ENCODE measurements at places on chromosomes 2 and 18. TPM values are rescaled to one million over a fixed set of nuclear protein-coding genes. Genes with fewer than 3 reads are reported as not detected.

AQP12A gene
- total RNA-seq: 130 TPM

ALLC gene
- not detected for total RNA-seq

SOWAHC gene
- 11.2 TPM for total RNA-seq

PRSS56 gene
- total RNA-seq: not detected

GCKR gene
- 1.6 TPM for total RNA-seq

BCL11A gene
- total RNA-seq: 16.2 TPM

CIB4 gene
- total RNA-seq: not detected

RTP5 gene
- total RNA-seq: not detected

DNA sequence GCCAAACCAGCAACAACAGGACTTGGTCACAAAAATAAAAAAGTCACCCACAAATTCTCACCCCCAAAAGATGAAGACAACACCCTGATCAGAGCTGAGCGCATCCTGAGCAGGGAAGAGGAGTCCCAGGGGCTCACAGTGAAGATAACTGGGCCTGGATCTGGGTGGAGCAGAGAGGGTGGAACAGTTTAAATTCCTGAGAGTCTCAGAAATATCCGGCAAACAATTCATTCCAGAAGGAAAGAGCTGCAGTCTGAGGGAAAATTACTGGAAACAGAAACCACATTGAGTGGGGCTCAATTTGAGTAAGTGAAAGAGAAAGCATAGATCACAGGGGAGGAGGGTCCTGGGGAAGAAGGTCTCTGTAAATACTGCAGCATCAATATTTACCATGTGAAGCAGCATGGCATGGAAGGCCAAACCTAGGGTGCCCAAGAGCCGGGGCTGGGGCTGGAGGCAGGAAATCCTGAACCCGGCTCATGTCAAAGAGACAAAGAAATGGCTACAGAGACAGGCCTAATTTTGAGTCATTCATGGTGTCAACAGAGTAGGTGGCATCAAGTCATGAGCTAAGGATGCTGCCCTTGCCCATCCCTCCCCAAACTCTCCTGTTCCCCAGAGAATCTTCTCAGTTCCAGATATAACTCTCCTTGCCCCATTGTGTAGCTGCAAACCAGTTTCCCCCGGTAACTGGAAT lies 61.4 kb upstream of the ZBTB7C start:
- no peak for DNase-seq

DNA sequence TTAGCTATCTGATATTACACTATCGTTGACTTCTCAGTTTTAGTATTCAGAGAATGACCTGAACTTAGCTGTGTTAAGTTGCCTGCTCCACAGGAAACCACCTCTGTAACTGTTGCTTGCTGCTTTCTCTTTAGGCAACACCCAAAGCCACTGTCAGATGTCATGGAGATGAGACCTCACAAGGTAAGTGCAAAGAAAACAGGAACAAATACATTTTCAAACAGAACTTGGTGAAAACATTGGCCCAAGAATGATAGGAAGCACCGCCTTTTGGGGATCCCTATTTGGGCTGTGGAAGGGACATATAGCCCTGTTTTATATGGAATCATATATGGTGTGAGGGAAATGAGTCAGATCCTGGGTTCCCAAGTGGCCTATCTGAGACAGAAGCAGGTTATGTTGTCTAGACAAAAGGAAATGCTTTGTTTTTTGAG lies 143.4 kb downstream of the UBE2E3 start:
- no peak for DNase-seq

GRCh38 chr2:222930862-222931261 lies 70.0 kb downstream of the ACSL3 start:
- no peak for DNase-seq

DNA sequence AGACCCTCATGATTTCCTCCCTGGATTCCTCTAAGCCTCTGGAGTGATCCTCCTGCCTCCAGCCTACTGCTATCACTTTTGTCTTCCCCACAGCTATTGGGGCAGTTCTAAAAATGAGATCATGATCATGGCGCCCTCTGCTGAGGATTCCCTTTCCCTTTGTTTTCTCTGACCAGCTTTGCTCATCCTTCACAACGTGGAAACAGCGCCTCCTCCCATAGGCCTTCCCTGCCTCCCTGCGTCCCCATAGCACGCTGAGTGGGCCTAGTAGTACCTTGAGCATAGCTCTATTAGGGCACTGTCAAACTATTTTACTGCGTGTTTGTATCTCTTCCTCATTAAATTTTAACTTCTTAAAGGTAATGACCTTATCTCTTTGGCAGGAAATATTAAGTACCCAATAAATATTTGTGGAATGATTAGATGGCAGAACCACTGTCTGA lies 207.0 kb upstream of the FANCL start:
- peak; percentile 38 for DNase-seq

DNA sequence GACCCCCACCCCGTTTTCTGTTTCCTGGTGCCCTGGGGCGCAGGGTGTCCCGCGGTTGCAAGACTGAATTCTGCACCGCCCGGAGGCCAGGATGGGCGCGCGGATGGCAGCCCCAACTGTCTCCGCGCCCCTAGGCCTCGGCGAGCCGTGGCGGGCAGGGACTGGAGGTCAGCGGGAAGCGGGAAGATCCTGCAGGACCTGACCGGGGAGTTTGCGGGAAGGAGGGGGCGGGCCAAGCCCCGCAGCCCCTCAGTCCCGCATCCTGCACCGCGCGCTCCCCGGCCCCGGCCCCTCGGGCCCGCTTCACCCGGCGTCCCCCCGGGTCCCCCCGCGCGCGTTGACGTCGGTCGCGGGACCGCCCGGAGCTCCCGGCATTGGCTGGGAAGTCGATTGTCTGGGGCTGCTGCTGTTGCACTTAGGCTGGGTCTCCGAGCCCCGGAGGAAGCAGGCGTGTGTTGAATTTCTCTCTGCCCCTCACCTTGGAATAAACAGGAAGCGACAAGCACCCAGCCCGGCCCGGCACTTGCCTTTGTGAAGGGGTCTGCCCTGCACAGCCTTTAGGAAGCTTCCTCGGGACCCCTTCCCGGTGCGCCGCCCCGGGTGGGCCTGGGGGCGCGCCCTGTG lies at the start of gene LDLRAD4:
TSS of gene LDLRAD4 (plus strand) at position 393 of the 624 bp plus-strand sequence.
- peak; percentile 48 for DNase-seq

- DNase-seq: no peak
Measured at GRCh38 chr2:108907822-108908712, 81.0 kb downstream of the EDAR start.

DNA sequence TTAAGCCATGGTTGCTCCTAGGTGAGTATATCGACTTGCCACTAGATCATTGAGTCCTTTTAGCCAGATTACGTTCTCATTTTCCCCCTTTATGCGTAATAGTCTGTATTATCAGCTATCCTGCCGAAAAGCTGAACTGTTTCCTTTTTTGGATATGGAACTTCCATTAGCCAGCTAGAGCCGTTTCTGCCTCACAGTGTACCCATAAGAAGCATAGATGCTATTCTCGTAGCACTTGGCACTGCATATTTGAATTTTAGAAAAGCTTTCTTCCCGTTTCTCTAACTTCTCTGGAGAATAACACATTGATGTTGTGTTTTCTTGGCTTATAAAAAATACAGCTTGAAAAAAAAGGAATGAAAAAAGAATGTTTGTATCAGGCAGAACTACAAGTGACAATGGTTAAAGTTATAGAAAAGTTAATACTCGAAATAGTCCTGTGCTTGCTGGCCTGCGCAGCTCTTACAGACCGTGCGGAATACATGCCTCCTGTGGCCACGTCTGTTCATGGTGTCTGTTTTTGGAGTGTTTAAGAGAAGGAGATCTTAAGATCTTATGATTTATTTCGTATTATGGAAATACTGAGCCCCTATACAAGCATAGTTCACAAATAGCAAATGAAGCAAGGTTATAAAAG lies 710 bp downstream of the DUSP19 start:
- DNase-seq: peak; percentile 34

GRCh38 chr2:234444242-234444730 lies 52.6 kb downstream of the ARL4C start:
- DNase-seq: no peak

DNA sequence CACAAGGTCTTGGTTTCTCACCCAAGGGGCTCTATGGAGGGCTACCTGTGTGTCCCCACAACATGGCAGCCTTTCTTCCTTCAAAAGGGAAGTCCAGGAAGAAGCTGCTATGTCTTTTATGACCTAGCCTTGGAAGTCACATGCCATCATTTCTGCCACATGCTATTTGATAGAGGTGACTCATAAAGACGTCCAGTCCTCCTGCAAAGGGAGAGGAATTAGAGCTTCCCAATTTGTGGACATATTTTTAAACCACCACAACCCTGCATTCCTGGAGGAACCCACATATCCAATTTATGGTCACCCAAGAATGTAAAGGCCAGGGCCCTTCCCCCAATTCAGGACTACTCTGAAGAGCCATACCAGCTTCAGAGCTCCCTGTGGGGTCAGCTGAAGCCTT lies 246.2 kb downstream of the CYP26B1 start:
- no peak for DNase-seq

DNA sequence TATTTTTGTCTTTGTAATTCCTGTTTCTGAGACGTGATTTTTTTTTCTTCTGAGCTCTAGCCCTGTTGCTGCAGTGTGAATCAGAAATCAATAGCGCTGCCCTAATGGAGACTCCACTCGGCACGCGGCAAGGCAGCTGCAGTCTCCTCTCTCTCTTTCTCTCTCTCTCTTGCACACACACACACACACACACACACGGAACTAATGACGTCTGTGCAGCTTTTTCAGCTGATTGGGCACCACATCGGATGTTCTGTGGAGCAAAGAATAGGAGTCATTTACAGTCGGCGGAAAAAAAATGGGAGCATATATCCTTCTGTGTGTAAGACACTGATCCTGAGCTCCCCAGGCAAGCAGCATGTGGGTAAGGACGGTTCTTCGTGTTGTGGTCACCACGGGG lies 2.0 kb upstream of the MYT1L start:
- DNase-seq: peak; percentile 12

GRCh38 chr2:26100384-26100783 lies 66.5 kb downstream of the RAB10 start:
- no peak for DNase-seq

- DNase-seq: peak; percentile 20
Measured at GRCh38 chr2:151827564-151828142, 568 bp downstream of the ARL5A start.

GRCh38 chr2:40129725-40130124 lies 322.2 kb downstream of the SLC8A1 start:
- no peak for DNase-seq

DNA sequence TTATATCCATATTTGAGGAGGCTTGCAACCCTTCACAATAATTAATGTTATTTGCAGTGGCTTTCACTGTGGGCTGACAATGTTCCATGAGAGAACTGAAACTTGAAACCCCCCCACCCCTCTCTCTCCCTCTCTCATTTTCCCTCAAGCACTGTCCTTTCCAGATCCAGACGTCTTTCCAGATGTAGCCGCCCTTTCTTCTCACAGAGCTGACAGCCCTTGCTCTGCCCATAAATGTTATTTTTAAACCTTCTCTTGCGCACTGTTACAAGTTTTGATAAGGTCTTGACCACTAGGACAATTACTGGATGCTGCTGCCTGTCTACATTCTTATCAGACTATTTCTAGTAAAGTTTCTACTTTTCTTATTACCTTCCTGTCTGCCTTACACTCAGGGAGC lies 91.4 kb upstream of the LINC00305 start:
- no peak for DNase-seq

GRCh38 chr18:3603421-3604234 lies 153.7 kb downstream of the TGIF1 start:
- peak; percentile 63 for DNase-seq

- DNase-seq: no peak
Measured at GRCh38 chr2:38539086-38539485, 63.6 kb downstream of the HNRNPLL start.

GRCh38 chr2:126527836-126528490 lies 128.0 kb upstream of the GYPC start:
- peak; percentile 65 for DNase-seq

DNA sequence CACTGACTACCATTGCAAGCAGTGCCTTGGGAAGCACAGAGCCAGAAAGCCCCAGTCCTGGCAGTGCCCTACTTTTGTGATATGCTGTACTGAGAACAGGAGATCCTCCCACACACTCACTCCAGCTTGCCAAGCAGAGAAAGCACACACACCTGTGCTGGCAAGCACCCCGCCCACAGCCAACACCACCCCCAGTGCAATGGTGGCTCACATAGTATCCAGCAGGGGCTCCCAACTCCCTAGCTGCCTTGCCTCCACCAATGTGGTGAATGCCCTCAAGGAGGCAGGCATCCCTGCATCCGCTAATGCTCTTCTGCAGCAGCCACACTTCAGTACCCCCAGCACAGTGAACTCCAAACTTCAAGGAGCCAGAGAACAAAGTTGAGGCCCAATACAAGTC lies 1655.8 kb downstream of the SUCLG1 start:
- no peak for DNase-seq

DNA sequence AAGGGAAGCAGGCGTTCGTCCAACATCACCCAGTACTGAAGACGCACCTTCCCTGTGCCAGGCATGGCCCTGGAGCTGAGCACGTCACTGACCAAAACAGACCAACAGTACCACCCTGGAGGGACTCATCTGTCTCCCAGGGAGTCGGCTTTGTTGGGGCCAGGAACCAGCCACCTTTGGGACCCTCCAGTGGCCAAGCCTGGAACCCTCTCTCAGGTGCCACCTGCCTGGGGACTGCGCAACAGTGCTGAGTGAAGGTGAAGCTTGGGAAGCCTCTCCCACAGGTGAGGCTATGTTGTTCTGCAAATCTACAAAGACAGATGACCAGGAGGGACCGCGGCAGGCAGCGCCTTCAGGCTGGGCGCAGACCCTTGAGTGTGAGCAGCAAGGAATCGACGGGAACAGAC lies 91.4 kb upstream of the OTOS start:
- DNase-seq: no peak

GRCh38 chr18:58536534-58537271 lies 92.2 kb downstream of the ALPK2 start:
- no peak for DNase-seq

- no peak for DNase-seq
Measured at GRCh38 chr2:52862801-52863200, 904.8 kb upstream of the CHAC2 start.

DNA sequence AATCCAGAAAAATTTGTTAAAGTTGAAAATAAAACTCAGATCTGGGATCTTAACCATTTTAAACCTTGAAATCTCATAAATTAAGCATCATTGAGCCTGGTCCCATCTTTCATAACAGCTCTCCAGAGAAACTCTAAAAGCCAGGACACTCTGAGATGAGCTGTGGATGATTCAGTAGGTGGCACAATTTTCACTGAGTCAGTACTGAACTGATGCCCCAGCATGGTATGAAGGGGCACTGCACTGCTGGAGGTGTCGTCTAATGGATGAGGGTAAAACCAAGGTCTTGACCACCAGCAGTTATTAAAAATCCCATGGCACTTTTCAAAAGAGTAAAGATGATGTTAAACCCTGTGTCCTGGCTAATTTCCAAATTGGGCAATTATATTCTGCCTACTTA lies 170.6 kb downstream of the FIGN start:
- DNase-seq: no peak

GRCh38 chr2:168490015-168490874 lies 34.2 kb downstream of the CERS6 start:
- no peak for DNase-seq

- no peak for DNase-seq
Measured at GRCh38 chr2:152587187-152587947, 129.9 kb downstream of the PRPF40A start.

GRCh38 chr2:203155406-203155805 lies 83.4 kb upstream of the CYP20A1 start:
- DNase-seq: no peak

Data from body of pancreas (tissue), 4 donors.